Body of pancreas (tissue), 4 donors: ENCODE measurements at places on chromosomes 1 and 21. TPM values are rescaled to one million over a fixed set of nuclear protein-coding genes. Genes with fewer than 3 reads are reported as not detected.

Gene C1orf167
- total RNA-seq, result not detected

Gene MAPKAPK2
- total RNA-seq, result 46.5 TPM

Gene KRTAP13-4
- total RNA-seq, result not detected

- H3K27ac ChIP-seq, result no peak overlapping the region
- H3K4me3 ChIP-seq, result no peak overlapping the region
- no peaks in the 10 kb centered on the region for H3K4me1 ChIP-seq
- no peaks in the 10 kb centered on the region for H3K36me3 ChIP-seq
Measured at GRCh38 chr1:49102752-49103151, 326.1 kb upstream of the BEND5 start.

- H3K4me1 ChIP-seq, result peaks cover 60% of the 10 kb centered on the region
- no peak for DNase-seq
- H3K27ac ChIP-seq, result peak overlapping the region; percentile 14
- no peak overlapping the region for H3K4me3 ChIP-seq
Measured at GRCh38 chr1:67004176-67004575, 49.8 kb downstream of the SLC35D1 start.

DNA sequence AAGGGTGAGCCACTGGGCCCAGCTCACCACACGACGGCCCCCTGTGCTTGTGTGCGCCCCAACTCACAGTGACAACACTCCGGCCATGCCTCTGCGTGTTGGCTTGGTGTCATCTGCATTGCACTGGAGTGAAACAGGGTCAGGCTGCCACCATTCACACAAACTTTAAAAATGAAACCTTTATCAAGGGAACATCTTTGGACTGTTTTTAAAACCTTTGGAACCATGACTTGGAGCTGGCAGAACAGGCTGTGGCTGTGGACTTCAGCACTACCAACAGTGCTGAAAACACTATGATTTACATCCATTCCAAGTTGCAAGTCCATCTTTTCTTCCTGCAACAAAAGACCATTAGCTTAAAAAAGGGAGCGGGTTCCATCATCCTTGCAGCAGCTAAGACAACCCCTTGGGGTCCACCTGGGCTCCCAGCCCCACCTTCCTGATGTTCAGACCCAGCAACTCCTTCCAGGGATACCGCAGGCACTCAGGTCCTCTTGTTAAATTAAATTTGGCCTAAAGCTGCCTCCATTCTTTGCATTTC is 25.6 kb downstream of the POFUT2 start:
- DNase-seq, result no peak
- H3K4me3 ChIP-seq, result no peak overlapping the region
- H3K27ac ChIP-seq, result no peak overlapping the region
- H3K27me3 ChIP-seq, result no peaks in the 10 kb centered on the region

DNA sequence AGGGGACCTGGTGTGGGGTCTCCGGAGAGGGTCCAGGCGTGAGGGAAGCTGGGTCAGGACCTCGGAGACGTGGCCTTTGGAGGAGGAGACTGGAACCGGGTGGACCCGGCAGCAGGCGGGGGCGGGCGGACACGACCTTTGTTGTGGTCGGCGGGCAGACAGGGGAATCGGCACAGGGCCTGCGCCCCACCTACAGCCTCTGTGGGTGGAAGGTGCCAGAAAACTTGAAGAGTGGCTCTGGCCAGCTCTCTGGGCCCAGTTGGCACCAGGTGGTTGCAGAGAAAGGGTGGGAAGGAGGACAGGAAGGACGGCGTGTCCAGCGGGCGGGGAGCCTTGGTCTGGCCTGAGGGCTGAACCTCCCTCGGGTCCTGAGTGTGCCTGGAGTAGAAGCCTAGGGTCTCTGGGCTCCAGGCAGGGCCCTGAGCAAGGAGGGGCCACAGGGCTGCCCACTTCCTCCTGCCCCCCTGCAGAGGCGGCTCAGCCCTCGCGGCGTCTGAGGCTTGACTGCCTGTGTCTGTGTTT is 7.7 kb upstream of the TTLL10 start:
- DNase-seq, result peak; percentile 33
- peaks cover 57% of the 10 kb centered on the region for H3K4me1 ChIP-seq
- H3K27me3 ChIP-seq, result no peaks in the 10 kb centered on the region
- H3K4me3 ChIP-seq, result no peak overlapping the region
- H3K36me3 ChIP-seq, result no peaks in the 10 kb centered on the region

GRCh38 chr1:164563721-164564360 is 4.9 kb downstream of the PBX1 start:
- H3K27ac ChIP-seq, result peak overlapping the region; percentile 2
- no peaks in the 10 kb centered on the region for H3K27me3 ChIP-seq
- H3K4me1 ChIP-seq, result peaks cover 34% of the 10 kb centered on the region
- no peaks in the 10 kb centered on the region for H3K36me3 ChIP-seq
- DNase-seq, result no peak

GRCh38 chr1:115655916-115656315 is 14.1 kb downstream of the VANGL1 start:
- no peaks in the 10 kb centered on the region for H3K27me3 ChIP-seq
- H3K36me3 ChIP-seq, result no peaks in the 10 kb centered on the region
- no peak overlapping the region for H3K4me3 ChIP-seq
- no peak for DNase-seq

DNA sequence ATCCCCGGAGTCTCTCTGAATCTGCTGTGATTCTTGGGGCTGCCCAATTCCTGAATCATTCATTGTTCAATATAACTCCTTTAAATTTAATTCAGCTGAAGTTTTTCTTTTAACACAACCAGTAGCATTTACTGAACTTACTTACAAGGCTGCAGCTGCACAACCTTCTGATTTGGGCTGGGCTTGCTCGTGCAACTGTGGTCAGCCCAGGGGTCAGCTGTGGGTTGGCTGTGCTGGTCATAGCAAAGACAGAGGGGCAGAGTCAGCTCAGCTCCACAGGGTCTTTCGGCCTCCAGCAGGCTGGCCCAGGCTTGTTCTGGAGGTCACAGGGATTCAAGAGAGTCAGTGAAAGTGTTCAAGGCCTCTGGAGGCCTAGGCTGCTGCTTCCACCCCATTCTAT is 186.1 kb downstream of the MATN1 start:
- H3K4me1 ChIP-seq, result no peaks in the 10 kb centered on the region
- no peaks in the 10 kb centered on the region for H3K36me3 ChIP-seq
- H3K4me3 ChIP-seq, result no peak overlapping the region
- no peak for DNase-seq

GRCh38 chr1:36355811-36356210 is 29.9 kb downstream of the STK40 start:
- H3K27ac ChIP-seq, result no peak overlapping the region
- H3K36me3 ChIP-seq, result peaks cover 37% of the 10 kb centered on the region
- no peaks in the 10 kb centered on the region for H3K27me3 ChIP-seq
- no peaks in the 10 kb centered on the region for H3K4me1 ChIP-seq
- no peak overlapping the region for H3K4me3 ChIP-seq
- no peak for DNase-seq

DNA sequence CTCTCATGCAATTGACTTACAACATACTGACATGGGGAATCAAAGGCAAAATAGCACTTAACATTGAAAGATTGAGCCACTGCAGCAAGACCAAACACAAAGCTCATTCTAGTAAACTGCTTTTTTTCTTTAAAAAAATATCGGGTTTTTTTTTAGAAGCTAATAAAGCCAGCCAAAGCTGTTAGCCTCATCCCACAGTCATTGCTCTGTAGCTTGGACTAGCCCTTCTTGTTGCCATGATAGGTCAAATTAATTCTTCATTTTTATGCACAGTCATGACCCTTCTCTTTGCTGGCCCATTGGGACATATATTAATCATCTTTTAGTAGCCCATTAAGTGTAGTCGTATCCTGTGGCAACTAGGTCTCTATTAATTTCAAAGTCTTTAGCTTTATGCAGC is 231.3 kb downstream of the ADGRL2 start:
- H3K4me1 ChIP-seq, result no peaks in the 10 kb centered on the region
- H3K36me3 ChIP-seq, result no peaks in the 10 kb centered on the region
- no peaks in the 10 kb centered on the region for H3K27me3 ChIP-seq
- no peak for DNase-seq
- H3K27ac ChIP-seq, result no peak overlapping the region

GRCh38 chr1:218380125-218380977 is 35.2 kb downstream of the TGFB2 start:
- peak overlapping the region; percentile 55 for H3K27ac ChIP-seq
- H3K27me3 ChIP-seq, result no peaks in the 10 kb centered on the region
- peak; percentile 59 for DNase-seq
- H3K4me3 ChIP-seq, result no peak overlapping the region

DNA sequence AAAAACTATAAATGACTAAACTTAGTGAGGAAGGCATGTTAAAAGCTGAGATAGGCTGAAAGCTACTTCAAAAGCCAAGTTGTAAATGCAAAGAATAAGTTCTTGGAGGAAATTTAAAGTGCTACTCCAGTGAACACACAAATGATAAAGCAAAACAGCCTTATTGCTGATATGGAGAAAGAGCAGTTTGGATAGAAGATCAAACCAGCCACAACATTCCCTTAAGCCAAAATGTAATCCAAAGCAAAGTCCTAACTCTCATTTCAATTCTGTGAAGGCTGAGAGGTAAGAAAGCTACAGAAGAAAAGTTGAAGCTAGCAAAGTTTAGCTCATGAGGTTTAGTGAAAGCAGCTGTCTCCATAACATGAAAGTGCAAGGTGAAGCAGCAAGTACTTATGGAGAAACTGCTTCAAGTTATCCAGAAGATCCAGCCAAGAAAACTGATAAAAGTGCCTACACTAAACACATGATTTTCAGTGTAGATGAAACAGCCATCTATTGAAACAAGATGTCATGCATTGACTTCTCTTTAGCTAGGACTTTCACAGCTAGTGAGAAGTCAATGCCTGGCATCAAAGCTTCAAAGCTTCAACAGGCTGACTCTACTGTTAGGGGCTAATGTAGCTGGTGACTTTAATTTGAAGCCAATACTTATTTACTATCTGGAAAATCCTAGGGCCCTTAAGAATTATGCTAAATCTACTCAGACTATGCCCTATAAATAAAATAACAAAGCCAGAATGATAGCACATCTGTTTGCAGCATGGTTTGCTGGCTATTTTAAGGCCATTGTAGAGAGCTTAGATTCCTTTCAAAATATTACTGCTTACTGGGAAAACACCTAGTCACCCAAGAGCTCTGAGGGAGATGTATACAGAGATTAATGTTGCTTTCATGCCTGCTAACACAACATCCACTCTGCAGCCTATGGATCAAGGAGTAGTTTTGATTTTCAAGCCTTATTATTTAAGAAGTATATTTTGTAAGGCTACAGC is 188.6 kb downstream of the EIF4G3 start:
- H3K27ac ChIP-seq, result no peak overlapping the region
- no peaks in the 10 kb centered on the region for H3K4me1 ChIP-seq
- no peaks in the 10 kb centered on the region for H3K36me3 ChIP-seq

DNA sequence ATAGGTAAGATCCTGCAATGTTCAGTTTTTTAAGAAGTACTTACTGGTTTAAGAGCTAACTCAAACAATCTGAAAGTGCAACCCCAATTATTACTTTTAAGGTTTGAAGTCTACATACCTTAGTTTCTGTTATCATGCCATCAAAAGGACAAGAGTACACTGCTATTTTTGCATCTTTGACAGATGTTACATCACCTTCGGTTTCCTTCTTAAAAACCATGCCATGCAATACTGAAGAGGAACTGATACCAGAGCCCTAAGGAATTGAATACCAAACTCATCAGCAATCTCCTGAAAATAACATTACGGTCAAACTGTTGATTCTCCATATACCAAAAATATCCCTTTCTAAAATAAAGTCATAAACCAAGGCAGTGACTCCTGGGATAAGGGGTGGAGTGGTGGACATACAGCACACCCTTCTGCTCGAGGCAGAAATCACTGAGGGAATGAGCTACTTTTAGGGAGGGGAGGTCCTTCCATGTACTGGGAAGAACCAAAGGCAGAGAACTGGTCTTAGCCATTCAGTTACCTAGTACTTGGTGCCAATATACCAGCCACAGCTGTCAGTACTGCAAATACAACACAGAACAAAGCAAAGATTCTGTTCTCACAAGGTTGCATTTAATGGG is 8.5 kb downstream of the CCT8 start:
- H3K4me3 ChIP-seq, result no peak overlapping the region
- H3K4me1 ChIP-seq, result no peaks in the 10 kb centered on the region
- no peak overlapping the region for H3K27ac ChIP-seq
- H3K27me3 ChIP-seq, result no peaks in the 10 kb centered on the region
